Activated CD4-positive, CD25-positive, alpha-beta regulatory T cell (primary cell): ENCODE measurements at places on chromosomes 13 and 19.

DNA sequence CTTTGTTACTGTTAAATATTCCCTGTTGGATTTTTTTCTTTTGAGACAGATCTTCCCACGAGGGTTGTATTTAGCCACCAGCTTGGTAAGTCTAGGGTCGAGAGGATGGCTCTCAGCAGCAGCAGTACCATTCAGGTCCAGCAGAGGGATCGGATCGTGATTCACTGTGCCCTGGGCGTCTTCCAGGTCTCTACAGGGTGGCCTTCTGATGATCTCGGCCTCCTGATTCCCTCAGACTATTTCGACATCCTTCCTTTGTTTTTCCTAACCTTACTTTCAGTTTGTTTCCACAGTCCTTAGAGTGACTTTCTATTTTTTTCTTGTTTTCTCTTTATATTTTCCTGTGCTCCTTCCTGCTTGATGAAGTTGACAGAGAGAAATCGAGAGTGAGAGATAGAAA, 1436.9 kb downstream of the UQCRFS1 start:
- DNase-seq: no peak

GRCh38 chr19:10712045-10712444, 5.8 kb upstream of the DNM2 start:
- no peak for DNase-seq

GRCh38 chr13:79745081-79745480, 264.1 kb downstream of the NDFIP2 start:
- DNase-seq: no peak

DNA sequence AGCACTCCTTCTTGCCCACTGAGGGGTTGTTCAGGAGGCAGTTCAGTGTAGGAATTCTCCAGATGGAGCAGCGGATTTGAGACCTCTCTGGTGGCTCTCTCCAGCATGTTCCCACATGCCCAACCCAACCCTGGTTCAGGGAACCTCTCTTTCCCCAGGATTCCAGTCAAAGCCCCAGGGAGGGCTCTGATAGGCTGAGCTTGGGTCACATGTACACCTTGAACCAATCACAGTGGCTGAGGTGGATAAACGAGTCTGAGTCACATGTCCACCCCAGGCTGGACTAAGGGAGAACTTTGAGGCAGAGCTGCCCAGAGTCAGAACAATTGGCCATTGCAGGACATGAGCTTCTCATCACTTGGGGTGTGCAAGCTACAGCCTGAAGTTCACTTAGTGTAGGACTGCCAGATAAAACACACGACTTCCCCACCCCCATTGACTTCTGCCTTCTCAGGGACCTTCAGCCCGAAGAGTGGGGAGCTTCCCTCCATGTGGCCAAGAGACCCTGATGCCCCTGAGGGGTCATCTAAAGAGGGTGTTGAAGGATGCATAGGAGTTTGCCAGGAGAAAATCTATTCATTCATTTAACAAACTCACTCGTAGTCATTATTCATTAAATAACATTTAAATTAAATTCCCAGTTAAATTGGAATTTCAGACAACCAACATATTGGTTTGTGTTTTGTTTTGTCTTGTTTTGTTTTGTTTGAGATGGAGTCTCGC, 4.0 kb upstream of the MAST3 start:
- DNase-seq: no peak

DNA sequence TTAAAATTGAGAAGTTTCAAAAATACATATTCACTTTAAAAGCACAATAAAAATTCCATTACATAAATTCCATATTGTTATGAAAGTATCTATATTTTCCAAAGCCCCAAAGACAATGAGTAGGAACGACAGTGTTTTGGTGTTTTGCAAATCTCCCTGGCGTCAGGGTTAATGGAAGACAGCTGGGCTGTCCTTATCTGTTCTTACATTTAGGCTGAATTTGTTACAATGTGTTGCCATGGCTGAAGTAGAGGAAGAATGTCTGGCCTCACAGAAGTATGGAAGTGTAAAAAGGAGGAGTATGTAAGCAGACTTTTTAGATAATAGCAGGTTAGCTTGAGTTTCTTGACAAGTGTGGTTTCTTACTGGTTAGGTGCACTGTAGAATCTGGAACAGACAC, 124.4 kb upstream of the SPATA13 start:
- DNase-seq: no peak

GRCh38 chr13:99600318-99600717, 99.0 kb downstream of the TM9SF2 start:
- DNase-seq: no peak

DNA sequence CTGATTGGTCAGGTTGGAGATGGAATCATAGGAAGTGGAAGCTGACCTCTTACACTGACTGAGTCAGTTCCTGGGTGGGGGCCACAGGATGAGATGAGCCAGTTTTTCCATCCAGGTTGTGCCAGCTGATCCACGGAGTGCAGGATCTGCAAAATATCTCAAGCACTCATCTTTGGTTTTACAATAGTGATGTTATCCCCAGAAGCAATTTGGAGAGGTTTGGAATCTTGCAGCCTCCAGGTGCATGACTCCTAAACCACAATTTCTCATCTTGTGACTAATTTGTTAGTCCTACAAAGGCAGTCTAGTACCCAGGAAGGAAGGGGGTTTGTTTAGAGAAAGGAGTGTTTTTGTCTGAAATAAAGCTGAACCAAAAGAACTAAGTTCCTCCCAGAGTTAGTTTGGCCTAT, 212.8 kb downstream of the SLITRK6 start:
- DNase-seq: no peak

GRCh38 chr19:12802267-12803106, 618 bp downstream of the THSD8 start:
- no peak for DNase-seq

- no peak for DNase-seq
These were observed 25.8 kb downstream of the LACC1 start for GRCh38 chr13:43905435-43906031.

- DNase-seq: no peak
These were observed 385.5 kb downstream of the NDFIP2 start for GRCh38 chr13:79866436-79866835.

GRCh38 chr19:439167-439900, 21.5 kb downstream of the SHC2 start:
- no peak for DNase-seq

DNA sequence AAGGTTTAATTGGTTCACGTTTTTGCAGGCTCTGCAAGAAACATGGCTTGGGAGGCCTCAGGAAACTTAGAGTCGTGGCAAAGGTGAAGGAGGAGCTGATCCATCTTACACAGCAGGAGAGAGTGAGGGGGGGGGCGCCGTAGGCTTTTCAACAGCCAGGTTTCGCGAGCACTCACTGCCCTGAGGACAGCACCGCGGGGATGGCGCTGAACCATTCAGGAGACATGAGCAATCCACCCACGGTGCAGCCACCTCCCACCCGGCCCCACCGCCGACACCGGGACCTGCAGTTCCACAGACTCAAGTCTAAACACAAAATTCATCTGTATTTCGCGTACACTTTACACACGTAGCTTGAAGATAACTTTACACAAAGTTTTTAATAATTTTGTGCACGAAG, 73.6 kb downstream of the KDM4B start:
- DNase-seq: no peak

DNA sequence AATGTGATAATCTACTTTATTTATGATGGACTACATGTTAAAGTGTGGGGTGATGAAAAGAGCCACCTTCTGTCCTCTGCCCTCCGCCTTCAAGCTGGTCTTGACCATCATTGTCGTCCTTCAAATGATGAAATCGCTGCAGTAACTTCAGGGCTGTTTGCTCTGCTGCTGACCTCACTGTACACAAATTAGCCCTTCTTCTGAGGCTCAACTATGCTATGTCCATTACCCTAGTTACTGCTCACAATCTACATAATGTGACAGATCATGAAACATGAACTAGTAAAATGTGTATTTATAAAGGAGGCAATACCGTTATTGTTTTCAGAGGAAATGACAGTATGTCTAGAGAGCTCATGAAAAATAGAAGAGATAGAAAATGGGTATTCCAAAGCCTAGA, 145.9 kb downstream of the RFC3 start:
- no peak for DNase-seq

- DNase-seq: peak; percentile 52
These were observed 4.1 kb downstream of the DLL3 start for GRCh38 chr19:39502640-39503417.

GRCh38 chr19:42091742-42092141, 15.8 kb downstream of the ZNF574 start:
- DNase-seq: no peak

- DNase-seq: no peak
These were observed 2744.8 kb upstream of the PCDH20 start for GRCh38 chr13:64160479-64160878.

DNA sequence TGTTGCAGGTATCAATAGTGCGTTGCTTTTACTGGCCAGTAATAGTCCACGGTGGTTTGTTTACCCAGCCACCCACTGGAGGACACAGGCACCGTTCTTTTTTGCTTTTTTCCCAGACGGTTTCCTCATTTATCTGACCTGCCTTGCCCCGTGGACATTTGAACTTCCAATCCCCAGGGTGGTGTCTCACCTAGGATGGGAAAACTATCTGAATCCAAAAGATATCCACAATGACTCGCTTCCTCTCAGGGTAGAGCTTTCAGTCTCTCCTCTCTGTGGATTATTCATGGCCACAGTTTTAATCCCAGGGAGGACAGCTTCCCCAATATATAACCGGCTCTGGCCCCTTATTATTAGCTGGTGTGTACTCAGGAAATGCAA, 170.8 kb downstream of the FOXO1 start:
- no peak for DNase-seq

DNA sequence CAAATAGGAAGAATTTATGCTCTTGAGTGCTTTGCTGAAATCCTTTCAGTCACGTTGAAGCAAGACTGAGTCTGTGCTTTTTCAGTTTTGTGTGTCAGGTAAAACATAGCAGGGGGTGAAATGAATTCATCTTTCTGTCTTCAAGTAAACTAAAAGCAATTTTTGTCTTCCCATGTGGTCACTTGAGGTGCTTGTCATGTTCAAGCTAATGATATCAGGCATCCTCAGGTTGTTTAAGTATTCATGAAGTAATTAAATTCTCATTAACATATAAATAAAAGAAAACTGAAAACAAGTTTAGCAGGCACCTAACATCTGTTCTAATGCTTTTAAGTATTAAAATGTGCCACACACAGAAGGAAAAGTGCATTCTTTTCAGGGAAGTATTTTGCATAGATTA, 2701.3 kb downstream of the PCDH9 start:
- DNase-seq: no peak

GRCh38 chr19:32227561-32228165, 117.7 kb upstream of the ZNF507 start:
- DNase-seq: no peak

- DNase-seq: no peak
These were observed 31.1 kb upstream of the SEMA6B start for GRCh38 chr19:4590559-4590958.

GRCh38 chr19:5864725-5865486, 5.4 kb downstream of the FUT5 start:
- no peak for DNase-seq

- DNase-seq: no peak
These were observed 65.3 kb upstream of the MCF2L start for GRCh38 chr13:112903606-112904195.

DNA sequence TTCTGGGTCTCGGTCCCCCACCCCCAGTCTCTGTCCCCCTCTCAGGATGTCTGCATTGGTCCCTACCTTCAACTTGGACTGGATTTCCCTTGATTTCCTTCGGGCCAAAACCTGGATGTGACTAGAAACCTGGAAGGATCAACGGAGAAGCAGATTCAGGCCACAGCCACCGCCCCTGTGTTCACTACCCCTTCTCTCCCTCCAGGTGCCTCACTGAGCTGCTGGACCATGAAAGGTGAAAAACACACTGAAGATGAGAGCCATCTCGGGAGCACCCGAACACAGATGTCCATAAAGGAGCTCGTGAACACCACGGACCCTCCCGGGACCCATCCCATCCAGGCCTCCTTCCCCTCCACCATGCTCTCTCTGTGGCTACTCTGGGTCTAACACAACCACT, 5.0 kb downstream of the TEAD2 start:
- no peak for DNase-seq

DNA sequence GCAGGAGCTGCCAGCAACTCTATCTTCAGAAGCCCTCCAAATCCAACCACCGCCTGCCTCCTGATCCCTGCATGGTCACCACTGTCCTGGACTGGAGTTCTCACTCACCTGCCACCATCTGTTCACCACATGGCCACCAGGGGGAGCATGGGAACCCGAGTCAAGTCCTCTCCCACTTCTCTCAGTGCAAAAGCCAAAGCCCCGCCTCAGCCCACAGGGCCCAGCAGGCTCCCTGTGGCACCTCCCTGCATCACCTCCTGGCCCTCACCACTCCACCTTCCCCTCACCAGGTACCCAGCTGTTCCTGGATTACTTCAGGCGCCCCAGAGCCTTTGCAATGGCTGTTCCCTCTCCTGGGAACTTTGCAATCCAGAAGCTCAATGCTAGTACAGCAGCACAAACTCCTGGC, 5.3 kb downstream of the DHPS start:
- DNase-seq: peak; percentile 89

- no peak for DNase-seq
These were observed 4.1 kb downstream of the CCDC70 start for GRCh38 chr13:51865838-51866237.

DNA sequence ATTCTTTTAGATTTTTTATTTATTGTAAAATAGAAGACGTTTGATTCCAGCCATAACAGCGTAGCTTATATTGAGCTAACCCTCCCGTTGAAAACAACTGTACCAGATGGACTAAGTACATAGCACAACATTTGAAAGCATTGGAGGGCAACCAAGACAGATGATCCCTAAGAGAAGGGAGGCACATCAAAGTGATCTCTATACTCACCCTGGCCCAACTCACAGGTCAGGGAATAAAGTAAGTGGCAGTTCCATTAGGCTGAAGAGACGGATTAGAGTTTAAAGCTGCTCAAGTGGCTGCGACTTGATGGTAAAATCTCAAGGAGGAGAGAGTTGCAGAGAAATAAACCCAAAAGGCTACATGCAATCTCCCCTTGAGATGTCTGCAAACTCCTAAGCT, 65.1 kb upstream of the ITM2B start:
- no peak for DNase-seq

GRCh38 chr13:84297251-84297650, 415.0 kb upstream of the SLITRK1 start:
- no peak for DNase-seq

- DNase-seq: no peak
These were observed 4.4 kb upstream of the KANK2 start for GRCh38 chr19:11201791-11202190.

- DNase-seq: peak; percentile 51
These were observed 37.6 kb upstream of the NANOS3 start for GRCh38 chr19:13839130-13839937.

GRCh38 chr13:87590518-87590917, 80.7 kb upstream of the SLITRK5 start:
- DNase-seq: no peak

DNA sequence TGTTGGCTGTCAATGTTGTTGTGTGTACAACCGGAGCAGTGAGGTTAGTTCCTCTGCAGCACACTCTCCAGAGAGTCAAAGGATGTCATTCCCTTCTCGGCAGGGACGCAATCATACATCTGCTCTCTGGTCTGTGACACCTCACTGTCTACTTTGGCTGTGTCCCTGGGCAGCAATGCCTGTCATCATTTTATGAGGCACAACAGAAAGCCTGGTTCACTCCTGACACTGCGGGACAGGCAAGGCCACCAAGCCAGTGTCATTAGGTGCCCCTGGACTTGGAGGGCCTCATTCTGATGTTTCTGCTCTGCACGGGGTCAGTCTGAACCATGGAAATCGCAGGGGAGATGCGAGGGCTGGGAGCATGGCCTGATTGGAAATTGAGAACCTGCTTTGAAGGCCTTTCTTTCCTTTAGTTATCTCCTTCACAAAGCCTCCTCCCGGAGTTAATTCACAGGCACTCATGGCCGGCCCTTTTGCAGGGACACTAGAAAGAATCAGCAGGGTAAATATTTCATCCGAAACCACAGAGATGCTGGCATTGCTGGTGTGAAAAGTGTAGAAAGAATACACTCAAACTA, 284.4 kb downstream of the ZNF536 start:
- no peak for DNase-seq

GRCh38 chr19:42068756-42069571, 1.0 kb downstream of the GRIK5 start:
- DNase-seq: no peak
